ENCODE measurements at places on chromosomes 1 and 21. TPM values are rescaled to one million over a fixed set of nuclear protein-coding genes. Genes with fewer than 3 reads are reported as not detected.

GRCh38 chr1:79657951-79658658 lies 651.6 kb upstream of the ADGRL4 start:
- DNase-seq: no peak

GRCh38 chr1:1191734-1192133 lies 14.7 kb downstream of the TNFRSF18 start:
- DNase-seq: no peak

GRCh38 chr1:62337706-62338631 lies 18.7 kb upstream of the KANK4 start:
- DNase-seq: no peak

- no peak for DNase-seq
These were observed 17.7 kb downstream of the DDAH1 start for GRCh38 chr1:85447006-85447943.

DNA sequence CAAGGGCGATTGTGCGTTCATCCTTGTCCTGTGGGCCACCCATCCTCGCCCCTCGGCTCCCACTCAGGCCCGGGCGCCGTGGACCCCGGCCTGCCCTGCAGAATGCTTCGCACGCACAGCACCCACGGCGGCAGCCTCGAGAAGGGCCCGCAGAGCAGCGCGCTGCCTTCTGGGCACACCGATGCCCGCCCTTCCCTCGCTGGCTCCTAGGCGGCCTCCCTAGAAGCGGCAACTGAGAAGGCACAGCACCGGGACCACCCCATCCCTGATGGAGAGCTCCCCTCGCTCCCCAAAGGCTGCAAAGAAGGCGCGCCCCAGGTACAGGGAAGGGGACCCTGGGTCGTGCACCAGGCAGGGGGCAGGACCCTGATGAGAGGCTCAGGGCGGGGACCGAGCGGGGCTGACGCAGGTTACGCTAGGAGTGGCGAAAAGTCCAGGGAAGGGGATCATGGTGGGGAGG lies 971 bp downstream of the CAPZB start:
- DNase-seq: no peak

GRCh38 chr1:70990469-70991253 lies 57.0 kb downstream of the PTGER3 start:
- no peak for DNase-seq

DNA sequence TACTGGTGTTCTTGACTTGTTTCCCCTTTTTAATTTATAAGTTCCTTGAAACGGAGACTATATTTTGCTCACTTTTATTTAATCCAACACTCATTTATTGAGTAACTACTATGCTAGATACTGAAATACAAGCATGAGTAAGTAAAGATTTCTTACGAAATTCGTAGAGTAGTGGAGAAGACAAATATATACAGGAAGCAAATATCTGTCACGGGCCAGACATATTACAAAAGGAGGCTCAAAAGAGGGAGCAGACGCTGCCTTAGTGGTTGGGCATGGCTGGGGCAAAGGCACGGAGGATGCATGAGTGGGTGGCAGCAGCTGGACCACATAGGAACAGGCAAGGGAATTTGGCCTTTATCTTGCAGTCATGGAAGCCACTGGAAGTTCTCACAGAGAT lies 6.8 kb downstream of the NCF2 start:
- no peak for DNase-seq

- no peak for DNase-seq
These were observed 126.7 kb downstream of the NR5A2 start for GRCh38 chr1:200154069-200154767.

- DNase-seq: no peak
These were observed 404.7 kb upstream of the VAMP3 start for GRCh38 chr1:7366286-7366954.

GRCh38 chr1:39840507-39840906 lies 42.8 kb downstream of the TRIT1 start:
- no peak for DNase-seq

GRCh38 chr1:109371341-109371739 lies 26.4 kb downstream of the SORT1 start:
- DNase-seq: no peak

- no peak for DNase-seq
These were observed 382.9 kb upstream of the B3GALT2 start for GRCh38 chr1:193569096-193569982.

GRCh38 chr1:185152187-185152767 lies 4.5 kb downstream of the TRMT1L start:
- no peak for DNase-seq

- DNase-seq: no peak
These were observed 301.8 kb downstream of the KCNT2 start for GRCh38 chr1:196306421-196306820.

DNA sequence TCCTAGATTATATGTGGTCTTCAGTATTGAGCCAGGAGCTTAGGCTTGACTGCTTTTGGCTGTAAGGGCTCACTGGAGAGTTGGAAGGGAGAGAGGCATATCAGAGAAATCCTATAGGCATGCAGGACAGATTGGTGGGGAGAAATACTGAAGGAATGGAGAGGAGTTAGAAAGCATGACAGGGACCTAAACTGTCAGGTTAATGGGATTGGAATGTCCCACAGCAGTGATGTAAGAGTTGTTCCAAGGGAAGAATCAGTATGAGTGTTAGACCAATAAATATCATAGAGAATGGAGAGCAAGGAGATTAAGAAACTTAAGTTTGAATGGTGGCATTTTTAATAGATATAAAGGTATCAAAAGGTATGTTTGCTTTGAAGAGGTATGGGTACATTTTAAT lies 39.7 kb downstream of the SLC35A3 start:
- no peak for DNase-seq

DNA sequence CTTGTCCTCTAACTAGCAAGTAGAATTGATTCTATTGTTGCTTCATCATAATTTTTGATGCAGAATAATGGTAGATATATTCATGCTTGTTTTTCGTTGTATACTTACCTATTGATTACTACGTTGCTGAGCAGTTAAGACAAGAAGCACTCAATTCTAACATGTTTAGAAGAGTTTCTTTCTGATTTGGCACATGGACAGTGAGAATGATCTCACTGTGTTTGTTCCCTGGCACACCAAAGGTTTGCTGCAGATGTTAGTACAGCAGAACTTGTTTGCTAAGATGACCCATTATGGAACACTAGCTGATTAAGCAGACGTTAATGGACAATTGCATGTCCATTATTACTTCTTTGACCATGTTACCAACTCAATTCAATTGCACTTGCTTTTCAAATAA lies 184.7 kb upstream of the SGIP1 start:
- no peak for DNase-seq

GRCh38 chr21:45537746-45538291 lies 4.4 kb downstream of the SLC19A1 start:
- no peak for DNase-seq

DNA sequence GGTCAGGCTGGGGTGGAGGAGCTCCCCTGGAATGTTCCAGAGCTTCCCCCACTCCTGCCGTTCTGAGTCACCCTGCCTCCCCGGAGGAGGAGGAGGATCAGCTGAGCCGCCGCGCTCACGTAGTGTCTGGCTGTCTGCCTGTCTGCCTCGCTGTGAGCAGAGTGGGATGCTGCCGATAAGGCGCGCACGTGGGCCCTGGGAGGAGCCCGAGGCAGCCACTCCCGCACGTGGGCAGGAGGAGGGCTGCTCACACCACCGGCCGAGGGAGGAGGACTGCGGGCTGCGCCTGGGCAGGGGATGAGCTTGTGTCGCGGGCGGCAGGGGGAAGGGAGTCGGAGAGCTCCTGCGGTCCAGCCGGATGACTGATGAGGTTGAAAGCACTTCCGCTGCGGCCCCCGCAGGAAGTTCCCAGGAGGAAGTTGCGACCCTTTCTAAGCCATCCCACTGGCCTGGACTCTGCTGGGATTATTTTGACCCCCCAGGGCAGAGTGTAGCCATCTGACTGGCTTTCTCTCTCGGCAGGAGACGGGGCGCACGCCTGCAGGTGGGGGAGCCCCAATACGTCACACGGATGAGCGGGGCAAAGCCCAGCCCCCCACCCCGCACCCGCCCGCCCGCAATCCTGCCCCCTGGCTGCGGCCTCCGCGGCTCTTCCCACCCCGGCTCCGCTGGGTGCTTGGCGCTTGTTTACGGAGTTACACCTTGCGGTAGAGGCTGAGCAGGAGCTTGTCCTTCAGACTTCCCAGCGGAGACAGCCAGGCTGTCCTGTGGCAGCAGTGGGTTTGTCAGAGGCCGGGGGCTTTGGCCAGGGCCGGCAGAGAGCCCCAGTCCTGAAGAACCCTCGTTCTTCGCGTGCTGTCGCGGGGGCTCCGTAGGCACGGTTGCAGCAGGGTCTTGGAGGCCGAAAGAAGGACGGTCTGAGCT lies 9.8 kb downstream of the PDXK start:
- peak; percentile 95 for DNase-seq

DNA sequence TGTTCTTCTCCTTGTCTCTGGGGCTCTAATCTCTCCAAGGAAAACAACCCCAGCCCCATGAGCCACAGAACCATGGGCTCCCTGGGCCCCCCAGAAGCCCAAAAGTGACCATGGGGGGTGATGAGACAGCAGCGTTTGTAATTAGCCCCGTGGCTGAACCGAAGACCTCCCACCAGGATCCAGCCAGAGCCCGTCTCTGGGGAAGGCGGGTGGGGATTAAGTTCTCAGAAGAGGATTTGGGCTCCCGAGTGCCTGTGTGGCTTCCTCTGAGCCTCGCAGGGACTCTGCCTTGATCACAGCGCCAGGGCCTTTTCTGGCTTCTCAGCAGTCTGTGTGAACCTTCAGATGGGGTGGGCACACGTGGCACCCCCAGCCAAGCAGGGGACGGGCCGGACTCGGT lies 77.0 kb downstream of the ALPL start:
- DNase-seq: no peak

DNA sequence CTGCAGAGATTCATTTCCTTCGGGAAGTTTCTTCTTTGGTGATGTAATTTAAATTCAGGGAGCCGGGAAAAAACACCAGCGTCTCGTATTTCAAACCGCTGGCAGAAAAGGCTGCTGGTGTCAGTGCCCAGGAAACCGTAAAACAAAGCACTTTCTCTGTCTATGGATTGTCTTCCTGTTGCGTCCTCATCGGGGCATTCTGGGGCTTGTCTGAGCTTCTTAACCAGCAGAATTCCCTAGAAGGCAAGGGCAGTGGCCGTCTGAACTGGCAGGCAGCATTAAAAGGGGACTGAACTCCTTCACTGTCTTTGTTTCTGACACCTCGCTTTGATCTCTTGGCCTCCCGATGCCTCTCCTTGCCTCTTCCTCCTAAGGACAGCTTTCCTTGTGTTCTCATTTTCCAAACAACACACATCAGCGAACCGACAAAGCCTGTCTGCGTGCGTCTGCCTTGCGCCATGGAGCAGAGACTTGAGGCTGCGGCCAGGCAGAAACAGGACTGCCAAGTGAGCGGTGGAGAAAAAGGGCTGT lies 391.6 kb upstream of the VAMP3 start:
- DNase-seq: no peak

GRCh38 chr1:233027046-233027445 lies 76.6 kb downstream of the NTPCR start:
- DNase-seq: no peak

The EVA1B gene
- total RNA-seq: 128 TPM

The FNDC5 gene
- total RNA-seq: not detected

The FHAD1 gene
- 0.63 TPM for total RNA-seq

The UTS2 gene
- total RNA-seq: not detected

The KRTAP10-1 gene
- total RNA-seq: not detected

The PODN gene
- total RNA-seq: 1,182 TPM

The EFNA4 gene
- total RNA-seq: 2.0 TPM
